ENCODE measurements at places on chromosomes 6 and 20.

DNA sequence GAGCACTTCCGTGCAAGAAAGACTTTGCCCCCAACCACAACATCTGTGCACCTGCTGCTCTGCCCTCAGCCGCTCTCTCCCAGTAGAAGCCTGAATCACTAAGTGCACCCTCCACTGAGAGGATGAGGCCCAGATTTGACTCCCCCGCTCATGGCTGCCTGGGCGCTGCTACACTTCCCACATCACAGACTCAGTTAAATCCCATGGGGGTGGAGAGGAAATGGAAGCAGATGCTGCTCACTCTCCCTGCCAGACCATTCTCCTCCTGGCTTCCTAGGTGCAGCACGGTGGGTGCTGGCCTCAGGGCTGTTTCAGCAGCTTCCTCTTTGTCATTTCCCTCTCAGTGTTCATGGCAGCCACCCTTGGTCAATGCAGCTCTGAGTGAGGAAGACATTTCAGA, 4.8 kb downstream of the CST5 start:
- DNase-seq: no peak

DNA sequence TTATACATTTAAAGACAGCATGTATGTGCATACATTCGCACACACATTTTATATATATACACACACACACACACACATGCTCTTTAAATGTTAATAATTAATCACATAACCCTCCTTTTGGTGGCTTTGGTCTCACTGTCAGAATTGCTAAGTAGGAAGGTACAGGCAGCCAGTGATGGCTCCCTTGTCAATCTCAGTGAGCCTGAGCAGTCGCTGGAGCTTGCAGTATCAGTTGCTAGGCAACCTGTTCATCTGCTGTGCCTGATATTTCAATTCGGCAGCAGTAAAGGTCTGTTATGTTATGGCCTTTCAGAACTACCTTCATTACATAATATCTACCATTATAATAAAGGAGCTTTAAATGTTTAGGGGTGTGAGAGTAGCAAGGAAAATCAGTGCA, 374.3 kb downstream of the LMBRD1 start:
- no peak for DNase-seq

DNA sequence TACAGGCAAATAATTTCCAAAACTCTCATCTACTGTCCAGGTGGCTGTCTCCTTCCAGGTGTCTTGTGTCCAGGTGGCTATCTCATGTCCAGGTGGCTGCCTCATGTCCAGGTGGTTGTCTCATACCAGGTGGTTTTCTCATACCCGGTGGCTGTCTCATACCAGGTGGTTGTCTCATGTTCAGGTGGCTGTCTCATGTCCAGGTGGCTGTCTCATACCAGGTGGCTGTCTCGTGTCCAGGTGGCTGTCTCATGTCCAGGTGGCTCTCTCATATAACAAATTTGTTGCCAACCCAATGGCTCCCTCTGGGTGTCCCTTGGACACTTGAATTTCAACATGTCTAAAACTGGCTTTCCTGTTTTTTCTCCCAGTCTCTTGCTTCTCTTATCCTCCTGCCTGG, 14.3 kb upstream of the SLC22A3 start:
- no peak for DNase-seq

DNA sequence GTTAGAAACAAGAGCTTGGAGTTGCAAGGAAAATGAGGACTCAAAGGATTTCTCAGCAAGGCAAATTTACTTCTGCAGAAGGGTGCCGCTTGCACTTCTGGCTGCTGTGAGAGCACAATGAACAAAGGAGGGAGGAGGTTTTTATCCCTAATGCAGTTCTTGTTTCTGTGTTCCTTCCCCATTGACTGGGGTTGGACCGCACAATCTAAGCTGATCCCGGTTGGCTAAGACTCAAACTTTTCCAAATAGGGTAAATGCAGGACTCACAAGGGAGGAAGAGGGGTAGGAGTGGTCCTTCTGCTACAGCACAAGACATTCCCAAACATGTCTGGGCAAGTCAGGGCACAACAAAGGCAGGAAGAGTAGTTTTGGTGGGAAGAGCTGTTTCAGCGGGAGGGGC, 249.6 kb upstream of the MOCS1 start:
- DNase-seq: no peak

DNA sequence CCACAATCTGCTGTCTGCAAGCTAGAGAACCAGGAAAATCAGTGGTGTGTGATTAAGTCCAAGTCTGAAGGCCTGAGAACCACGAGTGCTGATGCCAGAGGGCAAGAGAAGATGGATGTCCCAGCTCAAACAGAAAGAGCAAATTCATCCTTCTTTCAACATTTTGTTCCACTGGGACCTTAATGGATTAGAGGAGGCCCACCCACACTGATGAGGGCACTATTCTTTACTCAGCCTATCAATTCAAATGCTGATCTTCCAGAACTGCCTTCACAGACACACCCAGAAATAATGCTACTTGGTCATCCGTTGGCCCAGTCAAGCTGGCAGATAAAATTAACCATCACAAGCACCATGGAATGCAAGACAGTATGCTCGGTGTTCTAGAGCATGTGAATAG, 226.6 kb upstream of the SASH1 start:
- no peak for DNase-seq

DNA sequence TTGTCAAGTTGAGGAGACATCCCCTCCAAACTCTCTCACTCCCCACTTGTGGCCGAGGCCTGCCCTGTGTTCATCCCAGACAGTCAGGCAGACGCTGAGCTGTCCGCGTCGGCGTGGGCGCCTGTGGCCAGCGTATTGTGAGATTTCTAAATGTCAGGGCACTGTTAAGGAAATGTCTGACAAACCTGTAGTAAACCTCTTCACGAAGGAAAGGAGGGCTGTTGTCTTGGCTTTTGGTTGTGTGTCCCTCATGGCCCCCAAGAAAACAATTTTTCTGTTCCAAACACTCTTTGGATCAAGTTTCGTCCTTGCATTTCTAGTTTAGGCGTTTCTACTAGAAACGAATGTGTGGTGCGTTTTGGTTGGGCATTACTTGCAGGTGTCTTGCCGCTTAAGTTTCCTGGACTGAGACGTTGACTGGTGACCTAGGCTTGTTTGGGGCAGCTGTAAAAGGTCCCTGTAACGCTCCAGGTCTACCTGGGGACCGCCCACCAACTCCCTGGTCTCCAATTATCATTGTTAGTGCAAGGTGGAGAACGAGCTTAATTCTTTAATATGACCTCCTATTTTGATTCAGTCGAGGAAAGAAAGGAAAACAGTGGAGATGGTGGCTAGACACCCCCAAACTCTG, 8.7 kb upstream of the POU3F2 start:
- DNase-seq: no peak

- DNase-seq: peak; percentile 41
Observed at GRCh38 chr20:20360464-20360863, 7.4 kb upstream of the INSM1 start.

DNA sequence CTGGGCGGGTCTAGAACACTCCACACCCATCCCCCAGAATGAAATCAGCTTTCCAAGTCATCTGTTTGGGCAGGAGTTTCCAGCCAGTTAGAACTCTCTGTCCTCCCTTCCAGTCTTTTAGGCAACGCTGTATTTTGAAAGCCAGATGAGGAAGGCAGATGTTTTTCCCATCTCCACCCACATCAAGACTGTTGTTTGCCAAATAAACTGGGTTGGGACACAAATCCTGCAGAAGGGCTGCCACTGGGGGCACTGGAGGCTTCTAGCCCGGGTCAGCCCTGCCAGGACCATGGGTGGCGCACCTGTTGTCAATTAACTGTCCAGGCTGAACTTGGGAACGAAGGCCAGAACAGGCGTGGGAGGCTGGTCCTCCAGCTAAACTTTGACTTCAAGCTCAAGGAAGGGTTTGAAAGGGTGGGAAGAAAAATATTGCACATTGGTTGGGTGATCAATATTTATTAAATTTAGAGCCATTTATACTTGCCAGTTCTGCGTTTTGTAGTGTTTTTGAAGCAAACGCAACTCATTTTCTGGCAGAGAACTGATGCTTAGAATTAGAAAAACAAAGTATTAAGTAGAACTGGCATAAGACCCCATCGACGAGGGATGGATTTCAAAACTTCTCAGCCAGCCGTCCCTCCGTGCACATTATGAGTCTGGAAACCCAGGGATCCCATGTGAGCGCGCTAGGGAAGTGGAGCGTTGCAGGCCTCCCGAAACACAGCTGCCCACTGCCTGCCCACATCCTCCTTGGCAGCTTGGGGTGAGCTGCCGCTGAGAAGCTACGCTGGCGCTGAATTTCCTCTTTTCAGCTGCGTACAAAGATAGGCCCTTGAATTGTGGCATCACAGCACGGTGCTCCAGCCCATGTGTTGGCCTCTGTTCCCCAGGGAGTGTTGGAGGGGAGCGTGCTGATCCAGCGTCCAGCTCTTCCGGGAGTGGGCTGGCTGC, 297.4 kb downstream of the QKI start:
- DNase-seq: peak; percentile 6

DNA sequence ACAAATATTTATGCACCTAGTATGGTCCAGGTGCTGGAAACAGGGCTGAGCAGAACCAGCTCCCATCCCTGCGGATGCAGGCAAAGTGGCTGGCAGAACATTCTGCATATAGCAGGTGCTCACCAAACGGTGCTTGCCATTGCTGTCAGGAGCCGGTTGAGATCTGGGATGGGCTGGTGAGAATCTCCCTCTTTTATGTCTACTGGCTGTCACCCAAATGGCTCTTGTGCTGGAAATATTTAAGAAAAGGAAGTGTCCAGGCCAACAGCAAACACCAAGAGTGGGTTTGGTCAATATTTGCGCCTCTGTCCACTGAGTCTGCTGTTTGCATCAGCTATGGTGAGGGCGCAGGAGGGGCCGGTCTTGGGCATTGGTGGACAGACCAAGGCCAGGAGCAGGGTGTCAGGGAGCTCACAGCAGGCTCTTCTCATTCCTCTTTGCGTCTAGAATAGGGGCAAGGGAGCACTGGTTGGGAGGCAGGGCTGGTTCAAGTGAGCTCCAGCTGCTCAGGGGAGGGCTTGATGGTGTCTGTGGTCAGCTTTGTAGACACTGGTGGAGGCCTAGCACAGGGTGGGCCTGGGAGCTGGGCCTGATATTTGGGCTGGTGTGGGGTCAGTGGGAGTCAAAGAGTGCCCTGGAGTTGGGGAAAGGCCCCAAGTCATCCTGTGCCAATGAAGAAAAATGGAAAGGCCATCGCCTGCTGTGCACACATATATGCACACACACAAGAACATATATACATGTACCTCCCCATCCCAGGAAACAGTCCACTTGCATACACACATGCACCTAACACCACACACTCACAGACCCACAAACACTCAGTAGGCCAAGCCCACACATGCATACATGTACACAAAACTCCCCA, 1.4 kb upstream of the BPIFB2 start:
- DNase-seq: no peak

DNA sequence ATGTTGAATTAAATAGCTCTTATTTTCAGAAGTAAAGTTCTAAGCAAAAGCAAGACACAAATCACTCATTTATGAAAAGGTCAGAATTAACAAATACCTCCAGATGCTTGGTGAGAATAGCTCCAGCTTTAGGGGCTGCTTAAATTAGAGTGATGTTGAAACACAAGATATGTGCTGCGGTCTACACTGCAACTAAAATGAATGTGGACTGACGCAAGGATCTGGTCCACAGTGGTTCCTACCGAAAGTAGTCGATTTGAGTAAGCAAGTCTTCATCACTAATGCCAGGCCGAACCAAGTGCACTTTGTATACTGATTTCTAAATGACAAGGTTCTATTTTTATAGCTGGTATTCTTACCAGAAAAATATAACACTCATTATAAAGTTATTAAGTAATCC, 96.3 kb downstream of the PRDM1 start:
- peak; percentile 46 for DNase-seq

DNA sequence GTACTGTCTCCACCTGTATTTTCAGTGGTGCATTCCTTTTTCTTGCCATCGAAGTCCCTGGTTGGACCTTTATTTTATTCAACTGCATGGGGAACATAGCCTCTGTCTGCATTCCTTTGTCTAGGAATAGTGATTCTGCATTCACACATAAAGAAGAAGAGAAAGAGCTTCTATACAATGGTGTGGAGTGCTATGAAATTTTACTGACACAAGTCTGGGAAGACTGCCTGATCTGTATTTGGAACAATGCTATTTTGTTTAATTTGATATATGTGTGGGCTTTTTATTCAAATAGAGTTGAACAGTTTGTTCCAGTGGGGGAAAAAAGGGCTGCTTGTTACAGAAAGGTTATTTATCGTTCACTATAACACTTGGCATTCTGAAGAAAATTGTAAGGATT, 375.7 kb upstream of the POU3F2 start:
- no peak for DNase-seq

DNA sequence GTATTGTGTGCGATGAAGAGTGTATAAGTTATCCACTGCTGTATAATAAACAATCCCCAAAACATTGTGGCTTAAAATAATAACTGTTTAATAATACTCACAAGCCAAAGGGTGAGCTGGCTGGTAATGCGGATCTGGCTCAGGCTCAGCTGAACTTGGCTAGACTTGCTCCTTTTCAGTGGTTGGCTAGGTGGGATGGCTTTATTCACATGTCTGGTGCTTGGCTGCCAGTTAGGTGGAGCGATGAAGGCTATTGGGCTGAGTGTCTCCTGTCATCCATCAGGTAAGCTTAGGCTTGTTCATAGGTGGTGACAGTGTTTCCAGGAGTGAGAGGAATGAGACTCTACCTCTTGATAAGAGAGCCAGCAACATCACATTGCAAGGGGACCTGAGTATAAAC, 135.0 kb upstream of the ASCC3 start:
- DNase-seq: no peak

- no peak for DNase-seq
Observed at GRCh38 chr6:111763381-111763780, 109.9 kb downstream of the FYN start.

DNA sequence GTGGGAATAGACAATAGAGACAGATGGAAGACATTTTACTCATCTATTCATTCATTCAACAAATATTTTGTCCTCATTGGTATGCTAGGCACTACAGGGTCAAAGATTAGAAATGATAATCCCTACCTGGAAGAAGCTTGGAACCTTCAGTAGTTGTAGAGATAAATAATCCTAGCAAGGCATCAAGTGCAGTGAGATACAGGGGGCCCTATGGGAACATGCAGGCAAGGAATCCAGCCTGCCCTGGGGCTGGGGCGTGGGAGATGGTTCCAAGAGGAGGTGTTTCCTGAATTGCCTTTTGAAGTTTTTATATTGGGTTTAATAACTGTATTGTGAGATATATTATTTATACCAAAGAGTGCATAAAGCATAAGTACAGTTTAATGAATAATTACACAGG, 64.5 kb downstream of the TRMT11 start:
- DNase-seq: no peak

- no peak for DNase-seq
Observed at GRCh38 chr6:100175814-100176310, 181.8 kb upstream of the MCHR2 start.

GRCh38 chr6:45709781-45710220, 305.9 kb downstream of the CLIC5 start:
- no peak for DNase-seq

DNA sequence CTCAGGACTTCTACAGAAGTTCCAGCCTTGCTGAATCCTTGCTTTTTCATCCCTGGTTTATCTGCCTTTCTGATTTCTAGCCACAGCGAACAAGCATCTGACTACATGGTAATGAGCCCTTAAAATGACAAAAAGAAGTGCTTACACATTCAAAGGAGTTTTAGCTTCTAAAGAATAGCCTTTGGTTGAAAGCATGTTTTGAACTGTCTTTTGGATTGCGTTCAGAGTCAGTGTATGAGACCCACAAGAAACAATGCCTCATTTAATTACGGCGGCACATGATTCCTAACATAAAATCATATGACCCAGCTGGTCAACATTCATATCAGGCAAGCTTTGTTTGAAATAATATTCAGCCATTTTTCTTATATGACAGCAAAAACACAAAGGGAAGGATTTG, 784.2 kb downstream of the KIF16B start:
- DNase-seq: no peak

All from erythroblast (primary cell).